ENCODE measurements at places on chromosomes 16 and 17.

DNA sequence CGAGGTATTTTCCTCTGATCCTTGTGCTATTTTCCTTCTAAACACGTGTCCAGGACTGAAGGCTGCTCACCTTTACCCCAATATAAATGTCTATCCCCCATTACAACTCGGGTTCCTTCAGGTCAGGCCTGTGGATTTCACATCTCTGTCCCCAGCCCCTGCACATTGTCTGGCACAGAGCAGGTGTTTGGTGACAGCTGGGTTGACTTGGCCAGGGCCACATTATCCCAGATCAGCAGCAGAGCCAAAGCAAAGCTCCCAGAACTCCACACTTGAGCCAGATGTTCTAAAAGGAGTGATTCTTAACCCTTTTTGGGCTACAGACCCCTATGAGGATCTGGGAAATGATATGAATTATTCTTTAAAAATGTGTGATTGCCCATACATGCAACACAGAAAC, 18.0 kb upstream of the SPATA32 start:
- DNase-seq, result no peak

- DNase-seq, result no peak
These were observed 30.1 kb downstream of the NLRC3 start for GRCh38 chr16:3546986-3547682.

GRCh38 chr16:28556914-28557320, 3.2 kb downstream of the SGF29 start:
- DNase-seq, result no peak

DNA sequence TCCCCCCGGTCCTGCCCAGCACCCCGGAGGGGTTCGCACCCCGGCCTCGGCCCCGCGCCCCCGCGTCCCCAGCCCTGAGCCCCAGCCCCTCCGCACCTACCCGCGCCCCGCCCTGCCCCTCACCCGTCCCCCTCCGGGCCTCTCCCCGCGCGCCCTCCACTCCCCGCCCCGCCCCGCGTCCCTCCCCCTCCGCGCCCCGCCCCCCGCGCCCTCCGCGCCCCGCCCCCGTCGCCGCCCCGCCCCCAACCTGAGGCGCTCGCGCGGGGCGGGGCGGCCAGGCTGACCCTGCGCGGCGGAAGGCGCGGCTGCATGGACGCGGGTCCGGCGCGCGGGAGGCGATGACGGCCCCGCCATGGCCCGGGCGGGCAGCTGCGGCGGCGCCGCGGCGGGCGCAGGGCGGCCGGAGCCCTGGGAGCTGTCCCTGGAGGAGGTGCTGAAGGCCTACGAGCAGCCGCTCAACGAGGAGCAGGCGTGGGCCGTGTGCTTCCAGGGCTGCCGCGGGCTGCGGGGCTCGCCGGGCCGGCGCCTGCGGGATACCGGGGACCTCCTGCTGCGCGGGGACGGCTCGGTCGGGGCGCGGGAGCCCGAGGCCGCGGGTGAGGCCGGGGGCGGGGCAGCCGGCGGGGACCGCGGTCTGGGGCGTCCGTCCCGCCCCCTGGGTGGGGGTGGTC, at the start of gene SPIRE2:
TSS of gene SPIRE2 (plus strand) at position 277 of the 671 bp plus-strand sequence. CDS start at position 353, 76 bp downstream.
- peak; percentile 52 for DNase-seq

GRCh38 chr17:4477255-4477791, 21.4 kb upstream of the SPNS2 start:
- DNase-seq, result no peak

DNA sequence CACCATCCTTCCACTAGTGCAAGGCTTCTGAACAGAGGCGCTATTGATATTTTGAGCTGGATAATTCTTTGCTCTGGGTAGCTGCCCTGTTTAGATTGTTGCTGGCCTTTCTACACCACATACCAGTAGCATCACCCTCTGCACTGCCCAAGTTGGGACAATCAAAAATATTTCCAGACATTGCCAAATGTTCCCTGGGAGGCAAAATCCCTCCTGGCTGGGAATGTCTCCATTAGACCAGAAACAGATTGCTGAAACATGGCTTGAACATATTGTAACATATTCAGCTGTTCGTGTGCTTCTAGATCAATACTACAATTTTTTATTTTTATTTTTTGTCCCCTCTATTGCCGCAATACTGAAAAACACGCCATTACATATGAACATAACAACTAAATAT, 174.6 kb downstream of the ABCA8 start:
- no peak for DNase-seq

DNA sequence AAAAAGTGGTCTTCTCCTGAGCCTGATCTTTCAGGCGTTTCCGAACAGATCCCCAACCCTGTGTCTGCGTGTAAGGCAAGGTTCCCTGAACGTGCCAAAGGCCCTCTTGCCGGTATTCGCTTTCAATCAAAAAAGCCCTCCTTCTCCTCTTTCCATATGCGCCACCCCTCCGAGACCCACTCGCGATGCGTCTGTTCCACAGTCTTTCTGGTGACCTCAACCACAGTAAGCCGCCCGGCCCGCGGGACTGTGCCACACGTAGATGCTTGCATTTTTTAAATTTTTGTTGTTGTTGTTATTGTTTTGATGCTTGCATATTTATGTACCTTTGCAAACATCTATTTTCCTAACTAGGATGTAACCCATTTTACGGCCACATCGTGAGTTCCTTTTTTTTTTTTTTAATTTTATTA, 607 bp upstream of the PRPSAP1 start:
- no peak for DNase-seq

All from stimulated activated CD4-positive, alpha-beta T cell treated with anti-CD3 and anti-CD28 coated beads, Interleukin-4, amount 100 ng/mL, for 4 hours (primary cell).